Thoracic aorta (tissue), 2 donors: ENCODE measurements at places on chromosomes 2 and 18. TPM values are rescaled to one million over a fixed set of nuclear protein-coding genes. Genes with fewer than 3 reads are reported as not detected.

The TXNDC2 gene
- 0.35 TPM for total RNA-seq

The PARD3B gene
- total RNA-seq = 25.7 TPM

The MAB21L4 gene
- total RNA-seq = not detected

DNA sequence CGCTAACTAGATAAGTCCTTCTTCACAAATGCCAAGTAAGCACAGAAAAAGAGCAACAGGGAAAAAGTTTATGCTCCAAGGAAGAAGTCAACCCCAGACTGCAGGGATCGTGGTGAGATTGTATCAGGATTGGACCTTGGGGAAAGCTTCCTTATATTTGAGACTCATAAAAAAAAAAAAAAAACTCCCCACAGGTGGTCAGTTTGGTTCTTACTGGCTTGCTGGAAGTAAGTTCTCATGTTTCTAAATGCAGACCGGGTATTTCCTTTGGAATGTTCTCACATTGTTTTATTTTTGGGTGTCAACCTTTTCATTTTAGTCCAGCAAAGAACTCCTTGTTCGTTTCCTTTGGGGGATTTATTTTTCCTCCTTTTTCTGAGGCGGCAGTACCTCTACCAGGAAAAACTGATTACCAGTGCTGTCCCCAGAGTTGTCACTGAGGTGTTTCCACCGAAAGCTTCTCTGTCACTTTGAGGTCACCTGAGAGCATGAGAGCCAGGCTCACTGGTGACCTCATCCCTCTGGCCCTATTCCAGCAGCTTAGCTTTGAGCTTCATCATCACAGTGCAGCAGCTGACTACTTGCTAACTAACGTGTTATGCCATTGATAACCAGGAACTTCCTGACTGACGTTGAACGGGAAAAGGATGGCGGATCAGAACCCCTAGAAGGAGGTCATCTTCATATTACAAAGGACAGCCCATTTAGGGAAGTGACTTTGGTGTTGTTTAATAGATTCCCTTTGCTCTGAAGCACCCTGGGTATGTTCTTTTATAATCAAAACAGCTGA is 16.8 kb upstream of the ATP8B1 start:
- H3K4me1 ChIP-seq = peaks cover 17% of the 10 kb centered on the region
- no peaks in the 10 kb centered on the region for H3K27me3 ChIP-seq
- peak; percentile 48 for DNase-seq
- no peaks in the 10 kb centered on the region for H3K36me3 ChIP-seq

DNA sequence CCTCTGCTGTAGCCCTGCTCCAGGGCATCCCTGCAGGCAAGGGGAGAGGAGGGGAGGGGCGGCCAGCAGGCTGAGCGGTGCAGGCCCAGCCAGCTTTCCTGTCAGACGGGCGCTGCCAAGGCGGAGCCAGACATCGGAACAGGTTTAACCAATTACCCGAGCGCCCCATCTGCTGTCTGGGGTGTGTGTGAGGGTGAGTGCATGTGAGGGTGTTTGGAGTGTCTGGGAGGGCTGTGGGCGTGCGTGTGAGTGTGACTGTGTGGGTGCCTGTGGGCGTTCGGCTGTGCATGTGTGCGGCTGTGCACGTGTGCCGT is 20.0 kb downstream of the EMX1 start:
- no peak overlapping the region for H3K4me3 ChIP-seq
- H3K4me1 ChIP-seq = no peaks in the 10 kb centered on the region
- DNase-seq = no peak
- no peak overlapping the region for H3K27ac ChIP-seq
- H3K27me3 ChIP-seq = no peaks in the 10 kb centered on the region
